Left lung (tissue), 14 donors: ENCODE measurements at places on chromosomes 1 and 21.
A peak's percentile ranks its signal among the peaks of the same experiment; 100 is the strongest.

DNA sequence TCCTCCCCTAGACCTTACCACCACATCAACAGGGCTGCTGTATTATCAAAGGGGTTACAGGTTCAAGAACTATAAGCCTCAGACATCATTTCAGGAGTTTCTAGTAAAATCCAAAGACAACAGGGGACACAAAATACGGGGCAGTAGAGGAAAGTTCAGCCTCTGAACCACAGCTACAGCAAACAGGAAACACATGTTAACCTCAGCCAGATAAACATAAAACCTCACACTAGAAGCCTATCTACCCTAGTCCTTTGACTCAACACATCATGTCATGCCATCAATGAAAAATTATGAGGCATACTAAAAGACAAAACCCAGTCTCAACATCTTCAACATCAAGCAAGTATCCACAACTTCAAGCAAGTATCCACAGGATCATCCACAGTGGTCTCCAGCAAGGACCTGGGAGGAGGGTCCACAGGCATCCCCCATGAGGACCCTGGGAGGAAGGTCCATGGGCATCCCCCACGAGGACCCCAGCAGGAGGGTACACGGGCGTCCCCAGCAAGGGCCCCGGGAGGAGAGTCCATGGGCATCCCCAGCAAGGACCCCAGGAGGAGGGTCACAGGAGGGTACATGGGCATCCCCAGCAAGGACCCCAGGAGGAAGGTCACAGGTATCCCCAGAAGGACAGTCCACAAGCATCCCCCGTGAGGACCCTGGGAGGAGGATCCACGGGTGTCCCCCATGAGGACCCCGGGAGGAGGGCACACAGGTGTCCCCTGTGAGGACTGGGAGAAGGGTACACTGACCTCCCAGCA is 440.0 kb downstream of the MATN1 start:
- DNase-seq: no peak

- DNase-seq: peak; percentile 57
Observed at GRCh38 chr1:119743776-119744597, 24.7 kb downstream of the HMGCS2 start.

DNA sequence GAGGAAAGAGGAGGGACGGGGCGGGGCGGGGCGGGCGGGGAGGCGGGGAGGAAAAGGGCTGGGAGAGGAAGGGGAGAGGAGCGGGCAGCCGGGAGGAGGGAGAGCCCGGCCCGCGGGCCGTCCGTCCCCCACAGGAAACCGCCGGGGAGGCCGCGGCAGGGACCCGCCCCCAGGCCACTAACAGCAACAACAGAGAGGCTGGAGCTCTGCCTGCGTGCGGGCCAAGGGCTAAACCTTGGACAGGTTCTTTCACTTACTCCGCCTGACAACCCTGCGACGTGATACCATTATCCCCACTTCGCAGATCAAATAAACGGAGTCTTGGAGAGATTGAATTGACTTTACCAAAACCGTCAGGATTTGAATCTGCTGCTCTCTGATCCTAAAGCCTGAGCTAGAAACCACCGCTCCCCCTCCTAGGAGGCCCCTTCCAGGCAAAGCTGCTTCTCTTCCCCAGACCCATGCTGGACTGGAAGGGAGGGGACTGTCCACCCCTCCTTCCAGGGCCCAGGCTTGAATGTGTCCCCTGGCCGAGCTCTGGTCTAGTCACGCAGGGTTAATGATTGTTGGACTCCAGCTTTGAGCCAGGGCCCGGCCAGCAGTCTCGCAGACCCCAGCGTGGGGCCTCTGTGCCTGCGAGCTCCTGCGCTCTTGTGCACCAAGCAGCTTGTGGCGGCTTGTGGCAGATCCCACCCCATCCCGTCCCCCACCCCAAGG is at the start of gene EVA1B:
EVA1B (minus strand) TSS at position 10 of the 717 bp plus-strand sequence. CDS start 608 bp downstream, outside the sequence.
- DNase-seq: peak; percentile 89

DNA sequence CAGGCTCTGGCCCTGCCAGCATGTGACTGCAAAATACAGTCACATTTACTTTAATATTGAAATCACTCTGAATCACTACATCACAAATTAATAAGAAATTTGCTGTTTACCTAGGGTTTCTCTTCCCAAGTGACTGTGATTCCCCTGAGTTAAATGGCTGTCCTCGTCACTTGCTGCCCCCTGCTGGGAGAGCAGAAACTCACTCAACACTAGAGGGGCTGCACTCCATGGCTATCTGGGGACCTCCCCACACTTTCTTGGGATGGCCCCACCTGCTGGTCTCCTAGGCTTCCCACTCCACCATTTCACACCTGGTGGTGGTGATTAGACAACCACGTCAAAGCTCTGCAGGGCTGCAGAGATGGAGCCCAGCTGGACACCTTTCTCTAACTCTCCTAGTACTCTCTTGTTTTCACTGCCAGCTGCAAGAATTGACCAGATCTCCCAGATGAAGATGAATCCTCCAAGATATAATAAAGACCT is 63.4 kb downstream of the CD2 start:
- no peak for DNase-seq

DNA sequence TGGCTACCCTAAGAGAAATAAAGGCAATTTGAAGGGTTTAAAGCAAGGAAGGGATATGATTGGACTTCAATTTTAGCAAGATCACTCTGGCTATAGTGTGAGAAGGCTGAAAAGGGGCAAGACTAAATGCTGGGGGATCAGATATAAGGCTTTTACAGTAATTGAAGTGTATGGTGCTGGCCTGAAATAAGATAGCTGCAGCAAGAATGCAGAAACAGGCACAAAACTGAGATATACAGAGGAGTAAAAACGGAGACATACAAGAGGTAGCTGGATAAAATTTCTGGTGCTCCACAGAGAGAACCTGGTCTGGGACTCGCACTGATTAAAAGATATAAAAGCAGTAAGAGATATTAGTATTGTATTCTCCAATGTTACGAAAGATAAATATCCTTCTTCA is 92.0 kb downstream of the DENND1B start:
- no peak for DNase-seq

- DNase-seq: no peak
Observed at GRCh38 chr1:67846538-67846937, 13.3 kb upstream of the GNG12 start.

DNA sequence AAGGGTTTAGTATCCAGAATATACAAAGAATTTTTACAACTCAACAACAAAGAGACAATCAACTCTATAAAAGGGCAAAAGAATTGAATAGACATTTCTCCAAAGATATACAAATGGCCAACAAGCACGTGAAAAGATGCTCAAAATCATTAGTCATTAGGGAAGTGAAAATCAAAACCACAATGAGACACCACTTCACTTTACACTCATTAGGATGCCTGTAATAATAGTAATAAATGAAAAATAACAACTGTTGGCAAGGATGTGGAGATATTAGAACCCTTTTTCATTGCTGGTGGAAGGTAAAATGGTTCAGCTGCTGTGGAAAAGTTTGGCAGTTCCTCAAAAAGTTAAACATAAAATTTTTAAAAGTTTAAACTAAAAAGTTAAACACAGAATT is 7.0 kb upstream of the ABCD3 start:
- no peak for DNase-seq

DNA sequence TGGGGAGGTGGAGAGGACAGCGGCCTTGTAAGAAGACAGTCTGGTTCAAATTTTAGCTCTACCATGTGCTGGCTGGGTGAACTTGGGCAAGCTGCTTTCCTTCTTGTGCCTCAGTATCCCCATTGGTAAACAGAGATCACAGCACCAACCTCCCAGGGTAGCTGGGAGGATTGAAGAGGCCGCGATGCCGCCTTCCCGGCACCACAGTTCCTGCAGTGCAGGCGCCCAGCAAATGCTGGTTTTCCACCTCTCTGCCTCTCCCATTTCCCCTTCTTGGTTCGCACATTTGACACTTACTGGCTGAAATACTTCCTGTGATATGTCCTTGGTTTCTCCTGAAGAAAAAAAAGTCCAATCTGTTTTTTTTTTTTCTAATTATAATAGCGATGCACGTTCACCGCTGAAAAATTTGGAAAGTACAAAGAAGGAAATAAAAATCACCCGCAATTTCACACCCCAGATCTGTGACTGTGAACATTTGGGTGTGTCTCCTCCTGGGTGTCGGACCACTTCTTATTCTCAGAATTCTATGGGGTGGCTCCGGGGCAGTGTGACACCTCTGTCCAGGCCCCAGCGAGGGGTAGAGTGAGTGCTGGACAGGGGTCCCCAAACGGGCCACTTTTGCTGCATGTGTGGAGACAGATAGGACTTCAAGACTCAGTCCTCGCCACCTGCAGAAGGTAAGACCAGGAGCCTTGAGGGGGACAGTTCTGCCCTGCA is 73.1 kb downstream of the RUNX3 start:
- DNase-seq: no peak

DNA sequence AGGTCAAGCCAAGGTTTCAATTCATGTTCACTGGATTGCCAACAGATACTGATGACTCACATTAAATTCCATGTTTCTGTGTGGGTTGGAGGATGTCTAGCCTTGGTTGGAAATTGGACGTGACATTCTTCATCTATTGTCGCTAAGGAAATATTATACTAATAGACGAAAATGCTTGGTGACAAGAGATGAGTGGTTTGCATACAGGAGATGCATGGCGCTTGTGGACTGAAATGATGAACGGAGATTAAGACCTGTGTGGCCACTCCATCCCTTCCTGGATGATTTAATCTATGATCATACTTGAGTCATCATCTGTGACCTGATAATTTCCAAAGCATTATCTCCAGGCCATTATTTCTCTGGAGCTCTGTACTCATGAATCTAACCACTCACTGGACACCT is 97.0 kb upstream of the CD34 start:
- DNase-seq: no peak

- peak; percentile 92 for DNase-seq
Observed at GRCh38 chr1:229070168-229070567, 200.7 kb upstream of the RAB4A start.

DNA sequence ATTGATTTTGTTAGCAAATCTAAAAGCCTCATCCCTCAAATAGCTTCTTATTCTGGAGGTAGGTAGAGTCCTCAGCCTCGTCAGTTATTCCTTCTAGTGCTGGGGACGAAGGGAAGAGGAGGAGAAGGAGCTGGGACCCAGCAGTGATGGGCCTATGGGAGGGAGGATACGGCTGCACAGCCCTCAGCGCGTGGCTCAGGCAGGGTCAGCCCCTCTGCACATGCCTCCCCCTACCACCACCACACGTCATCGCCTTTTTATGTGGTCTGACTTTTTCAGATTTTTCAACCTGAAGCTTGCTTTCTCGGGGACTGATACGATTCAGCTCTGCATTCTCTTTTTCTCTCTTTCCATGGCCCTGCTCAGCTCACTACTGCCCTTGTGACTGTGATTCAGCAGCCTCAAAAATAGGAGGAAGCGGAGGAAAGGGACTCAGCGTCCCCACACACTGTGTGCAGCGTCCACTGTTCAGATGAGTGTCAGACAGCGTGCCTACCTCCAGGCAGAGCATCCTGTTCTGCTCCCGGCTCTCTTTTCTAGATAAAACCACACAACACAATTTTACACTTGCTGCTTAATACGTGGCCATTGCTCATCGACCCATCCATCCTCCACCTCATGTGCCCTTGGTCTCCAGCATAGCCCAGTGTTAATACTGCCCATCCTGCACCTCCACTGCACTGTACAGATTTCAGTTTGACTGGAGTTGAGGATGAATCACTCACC is 827 bp downstream of the OR2B11 start:
- no peak for DNase-seq

DNA sequence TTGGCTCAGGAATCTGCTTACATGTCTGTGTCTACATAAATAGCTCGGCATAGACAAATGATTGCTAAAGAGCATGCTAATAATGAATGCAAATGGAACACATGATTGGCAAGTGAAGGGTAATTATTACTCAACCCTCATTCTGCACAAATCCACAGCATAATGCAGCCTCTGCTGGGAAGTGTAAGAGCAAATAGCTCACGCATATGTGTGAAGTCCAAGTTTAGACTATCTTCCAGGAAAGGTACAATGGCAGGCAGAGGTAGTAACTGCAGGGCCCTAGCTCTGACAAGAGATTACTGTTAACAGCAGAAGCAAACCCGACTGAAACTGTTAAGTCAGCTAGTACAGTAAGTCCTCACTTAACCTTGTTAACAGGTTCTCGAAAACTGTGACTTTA is 7.0 kb upstream of the IL6R start:
- DNase-seq: no peak

DNA sequence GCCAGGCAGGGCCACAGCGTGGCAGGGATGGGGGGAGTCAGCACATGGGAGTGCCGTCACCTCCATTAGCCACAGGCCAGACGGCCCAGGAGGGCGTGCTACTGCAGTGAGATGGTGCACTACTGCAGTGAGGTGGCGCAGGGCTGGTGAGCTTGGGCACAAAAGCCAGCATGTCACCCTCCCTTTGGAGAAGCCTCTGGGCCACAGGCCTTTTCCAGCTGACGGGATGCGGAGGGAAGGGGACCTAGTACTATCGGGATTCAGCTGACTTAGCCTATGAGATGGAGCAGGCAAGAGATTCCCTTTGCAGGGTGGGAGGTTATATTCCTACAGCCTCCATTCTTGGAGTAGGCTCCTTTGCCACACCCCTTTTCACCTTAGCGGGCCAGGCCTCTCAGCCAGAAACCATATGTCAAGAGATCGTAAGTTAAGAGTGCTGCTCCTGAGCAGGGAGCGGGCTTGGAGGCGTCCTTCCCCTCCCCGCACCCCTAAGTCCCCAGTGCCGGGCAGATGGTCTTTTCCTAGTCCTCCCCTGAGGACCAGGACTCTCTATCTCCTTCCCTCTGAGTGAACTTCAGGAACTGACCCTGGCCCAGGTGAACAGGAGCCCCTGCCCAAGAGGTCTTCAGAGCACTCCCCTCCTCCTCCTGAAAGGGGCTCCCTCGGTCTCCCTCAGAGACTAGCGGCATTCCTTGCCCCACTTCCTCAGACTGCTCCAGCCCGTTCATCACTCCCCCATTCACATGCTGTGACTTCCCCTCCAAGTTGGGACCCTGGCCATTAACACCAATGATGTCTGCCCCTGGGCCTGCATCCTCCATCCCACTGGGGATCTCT is 8.2 kb downstream of the NES start:
- DNase-seq: no peak

DNA sequence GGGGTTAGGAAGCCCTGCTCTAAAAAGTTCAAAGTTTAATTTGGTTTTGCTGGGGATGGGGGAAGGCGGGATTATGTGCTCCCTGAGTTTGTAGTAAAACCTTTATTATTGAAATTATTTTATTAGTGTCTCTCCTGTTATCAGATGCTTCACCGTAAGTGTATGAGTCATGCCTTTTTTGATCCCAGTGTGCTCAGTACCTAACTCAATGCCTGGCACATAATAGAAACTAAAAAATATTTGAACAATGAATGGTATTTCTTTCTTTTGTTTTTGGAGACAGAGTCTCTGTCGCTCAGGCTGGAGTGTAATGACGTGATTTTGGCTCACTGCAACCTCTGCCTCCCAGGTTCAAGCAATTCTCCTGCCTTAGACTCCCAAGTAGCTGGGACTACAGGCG is 6.4 kb downstream of the SNRPE start:
- no peak for DNase-seq

GRCh38 chr1:200139661-200140250 is 112.2 kb downstream of the NR5A2 start:
- no peak for DNase-seq

DNA sequence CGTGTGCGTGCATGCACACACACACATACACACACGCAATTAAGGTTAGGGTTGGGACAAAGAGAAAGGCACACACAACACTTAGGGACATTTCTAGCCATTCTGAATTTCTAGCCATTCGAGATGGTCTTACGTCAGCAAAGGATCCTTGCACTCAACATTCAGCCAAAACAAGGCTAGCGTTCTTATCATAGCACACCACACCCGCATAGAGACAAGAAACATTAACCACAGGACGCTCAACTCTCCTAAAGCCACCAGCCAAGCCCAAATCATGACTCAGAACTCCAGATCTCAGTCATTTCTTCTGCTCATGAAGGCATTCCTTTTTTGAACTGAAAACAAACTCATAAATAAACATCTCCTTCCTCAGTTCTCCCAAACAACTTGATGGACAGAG is 106.8 kb downstream of the LMO4 start:
- DNase-seq: no peak
